AG09319 (cell line): ENCODE measurements at places on chromosomes 2 and 18.

GRCh38 chr2:113894156-113894743 is 4.4 kb downstream of the ACTR3 start:
- peak; percentile 91 for DNase-seq

DNA sequence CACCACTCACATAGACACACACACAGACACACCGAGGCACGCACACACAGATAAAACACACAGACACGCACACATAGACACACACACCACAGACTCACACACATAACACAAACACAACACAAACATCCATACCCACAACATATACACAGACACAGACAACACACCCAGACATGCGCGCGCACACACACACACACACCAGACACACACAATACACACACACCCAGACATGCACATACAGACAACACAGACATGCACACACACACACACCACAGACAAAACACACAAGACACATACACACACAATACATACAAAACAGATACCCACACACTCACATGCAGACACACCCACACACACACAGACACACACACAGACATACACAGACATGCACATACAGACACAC is 95.4 kb upstream of the SMAD7 start:
- DNase-seq, result no peak

GRCh38 chr18:43620936-43621335 is 343.6 kb upstream of the SYT4 start:
- DNase-seq, result no peak

- DNase-seq, result no peak
Measured at GRCh38 chr2:219133976-219134375, 26.6 kb downstream of the NHEJ1 start.

GRCh38 chr18:58095655-58096054 is 51.6 kb downstream of the NEDD4L start:
- DNase-seq, result no peak

- DNase-seq, result no peak
Measured at GRCh38 chr2:95273566-95274290, 521 bp upstream of the PROM2 start.

DNA sequence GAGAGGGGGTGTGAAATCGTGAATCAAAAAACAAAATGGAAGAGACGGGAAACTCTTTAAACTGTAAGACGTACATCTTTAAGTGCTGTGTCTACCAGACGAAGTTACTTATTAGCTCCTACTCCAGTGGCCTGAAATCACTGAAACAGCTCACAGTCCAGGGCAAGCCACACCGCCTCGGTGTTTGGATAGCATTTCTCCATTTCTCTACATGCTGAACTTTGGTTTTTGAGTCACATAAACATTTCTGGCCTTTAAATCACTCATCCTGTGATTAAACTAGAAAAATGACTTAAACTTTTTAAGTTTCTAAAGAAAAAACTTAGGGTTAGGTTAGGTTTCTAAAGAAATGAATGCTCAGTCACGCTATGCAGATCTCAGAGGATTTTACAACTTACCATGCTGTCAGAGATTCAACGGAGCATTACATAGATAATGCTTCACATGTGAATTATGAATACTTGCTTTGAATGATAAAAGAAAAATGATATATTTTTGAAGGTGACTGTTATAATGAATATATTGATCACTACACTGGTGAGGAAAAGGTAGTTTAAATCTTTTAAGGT is 138.4 kb downstream of the MBP start:
- no peak for DNase-seq

GRCh38 chr2:68612765-68613519 is 30.4 kb upstream of the PROKR1 start:
- no peak for DNase-seq

GRCh38 chr2:218961229-218961628 is 1.8 kb downstream of the CDK5R2 start:
- no peak for DNase-seq

DNA sequence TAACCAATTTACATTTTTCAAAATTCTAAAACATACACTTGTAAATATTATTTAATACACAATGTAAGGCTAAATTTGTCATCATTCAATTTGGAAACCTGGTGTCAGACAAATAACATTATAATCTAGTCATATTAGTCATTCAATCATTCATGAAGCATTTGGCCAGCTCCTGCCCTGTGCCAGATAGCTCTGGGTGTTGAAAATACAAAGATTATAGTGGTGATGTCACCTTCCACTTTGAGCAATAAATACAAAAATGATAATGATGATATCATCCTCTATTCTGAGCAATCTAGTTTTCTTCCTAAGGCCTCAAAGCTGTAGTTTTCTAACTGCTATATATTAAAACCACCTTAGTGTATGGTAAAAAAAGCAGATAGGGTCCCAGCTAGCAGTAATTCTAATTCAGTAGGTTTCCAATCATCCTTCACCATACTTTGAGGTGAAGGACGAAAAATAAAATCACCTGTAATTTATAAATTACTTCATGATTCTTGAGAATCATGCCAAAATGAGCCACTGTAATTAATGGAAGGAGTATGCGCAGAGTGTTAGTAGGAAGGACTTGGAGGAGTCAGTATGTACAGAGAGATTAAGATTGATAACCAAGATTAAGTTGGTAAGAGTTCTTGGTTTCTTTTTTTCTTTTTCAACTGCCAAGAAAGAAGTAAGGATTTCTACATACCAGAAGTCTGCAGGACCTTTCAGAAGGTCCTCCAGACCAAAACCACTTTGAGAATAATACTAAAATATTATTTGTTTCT is 23.2 kb downstream of the MEMO1 start:
- DNase-seq, result no peak

GRCh38 chr2:170965446-170966225 is 36.6 kb downstream of the GORASP2 start:
- no peak for DNase-seq

DNA sequence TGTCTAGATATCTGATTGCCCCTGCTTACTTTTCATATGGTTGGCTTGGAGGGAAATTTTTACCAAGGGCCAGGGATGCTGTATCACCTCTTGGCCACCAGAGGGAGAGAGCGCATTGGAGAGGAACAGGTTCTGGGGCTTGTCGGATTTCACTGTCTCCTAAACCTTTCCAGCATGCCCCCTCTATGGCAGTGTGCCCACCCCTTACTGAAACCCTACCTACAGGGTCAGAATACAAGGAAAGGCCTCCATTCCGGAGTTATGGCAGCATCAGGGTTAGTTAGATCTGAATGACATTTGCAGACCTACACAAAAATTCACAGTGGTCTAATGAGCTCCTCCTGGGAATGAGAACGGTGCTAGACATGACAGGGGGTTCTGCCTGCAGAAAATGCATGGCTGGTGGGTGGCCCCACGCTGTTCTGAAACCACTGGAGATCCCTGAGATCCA is 5.8 kb downstream of the SLC14A2 start:
- DNase-seq, result peak; percentile 4

GRCh38 chr18:28063271-28063761 is 113.6 kb downstream of the CDH2 start:
- no peak for DNase-seq

DNA sequence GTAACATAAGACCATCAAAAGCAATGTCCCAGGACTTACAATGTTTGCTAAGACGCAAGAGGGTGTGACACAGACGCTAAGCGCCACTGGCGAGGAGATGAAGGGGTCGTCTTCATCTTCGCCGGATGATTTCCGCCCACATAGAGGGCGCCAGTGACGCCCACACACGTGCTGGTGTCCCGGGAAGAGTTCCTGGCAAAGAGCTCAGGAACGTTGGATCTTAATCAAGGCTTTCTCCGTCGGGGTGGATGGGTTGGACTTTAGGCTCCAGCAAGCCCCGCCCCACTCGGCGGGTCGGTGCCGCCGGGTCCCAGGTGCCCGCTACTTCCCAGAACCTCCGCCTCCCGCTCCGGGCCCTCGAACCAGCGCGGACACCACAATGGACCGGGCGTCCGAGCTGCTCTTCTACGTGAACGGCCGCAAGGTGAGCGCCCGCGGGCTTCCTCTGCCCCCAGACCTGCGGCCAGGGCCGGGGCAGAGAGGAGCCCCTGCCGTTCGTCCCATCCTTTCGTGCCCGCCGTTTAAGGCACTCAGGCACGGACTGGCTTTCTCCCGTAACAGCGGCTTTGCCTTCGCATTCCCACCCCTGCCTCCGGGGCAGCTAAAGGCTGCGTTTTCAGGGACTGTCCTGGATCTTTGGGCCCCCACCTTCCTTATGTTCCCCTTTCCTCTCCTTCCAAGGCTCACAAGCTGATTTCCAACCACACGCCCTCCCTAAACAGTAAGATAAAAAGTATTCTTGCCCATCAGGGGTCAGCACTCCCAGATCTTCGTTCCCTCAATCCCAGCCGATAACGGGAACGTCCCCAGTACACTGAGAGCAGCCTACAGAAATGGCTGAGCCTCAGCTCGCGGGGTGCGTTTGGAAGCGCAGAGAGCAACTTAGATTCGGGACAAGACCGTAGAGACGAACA is at the start of gene AOX1:
Gene AOX1 (plus strand): TSS at position 285 of the 914 bp plus-strand sequence. CDS start 95 bp downstream, at position 380.
- no peak for DNase-seq

DNA sequence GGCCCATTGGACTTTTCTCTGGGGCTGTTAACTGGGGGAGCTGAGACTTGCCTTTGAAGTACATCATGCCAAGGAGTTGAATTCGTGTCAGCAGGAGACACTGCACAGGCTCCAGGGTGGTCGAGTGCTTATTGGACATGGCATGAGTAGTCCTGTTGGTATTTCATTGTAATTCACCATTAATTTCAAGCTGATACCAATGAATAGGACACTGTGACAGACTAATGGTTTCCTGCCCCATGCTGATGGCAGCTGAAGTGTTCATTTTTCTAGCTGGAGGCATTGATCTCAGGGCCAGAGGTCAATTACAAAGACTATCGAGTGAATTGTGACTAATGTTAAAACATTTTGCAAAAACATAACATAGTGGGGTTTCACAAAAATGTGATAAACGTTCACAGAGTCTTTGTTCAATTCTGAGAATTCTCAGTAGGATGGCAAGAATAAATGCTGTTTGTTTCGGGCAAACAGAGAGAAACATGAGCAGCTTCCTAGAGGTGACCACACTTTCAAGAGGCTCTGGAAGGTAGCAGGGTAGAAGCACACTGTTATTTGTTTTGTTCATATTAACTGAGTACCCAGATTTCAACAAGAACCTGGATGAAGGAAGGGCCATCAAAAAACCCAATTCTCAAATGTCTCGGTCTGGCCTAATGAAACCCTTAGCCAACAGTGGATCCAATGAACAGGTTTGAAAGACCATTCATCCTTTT is 90.6 kb upstream of the ARL4C start:
- DNase-seq, result no peak

DNA sequence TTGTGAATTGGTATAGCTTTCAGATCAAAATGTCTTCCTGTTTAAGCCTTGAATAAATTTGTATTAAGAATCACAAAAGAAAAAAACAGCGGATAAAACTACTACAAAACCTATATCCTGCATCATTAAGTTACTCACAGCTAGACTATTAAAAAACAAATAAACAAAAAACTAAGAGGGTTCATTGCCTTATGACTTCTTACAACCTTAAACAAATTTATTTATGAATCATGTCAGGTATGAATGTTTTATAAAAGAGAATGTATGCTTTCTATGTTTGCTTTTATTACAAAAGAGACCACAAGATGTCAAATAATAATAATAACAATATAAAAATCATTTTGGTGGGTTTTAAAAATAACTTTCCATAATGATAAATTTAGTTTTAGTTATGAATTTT is 109.6 kb downstream of the FIGN start:
- no peak for DNase-seq

DNA sequence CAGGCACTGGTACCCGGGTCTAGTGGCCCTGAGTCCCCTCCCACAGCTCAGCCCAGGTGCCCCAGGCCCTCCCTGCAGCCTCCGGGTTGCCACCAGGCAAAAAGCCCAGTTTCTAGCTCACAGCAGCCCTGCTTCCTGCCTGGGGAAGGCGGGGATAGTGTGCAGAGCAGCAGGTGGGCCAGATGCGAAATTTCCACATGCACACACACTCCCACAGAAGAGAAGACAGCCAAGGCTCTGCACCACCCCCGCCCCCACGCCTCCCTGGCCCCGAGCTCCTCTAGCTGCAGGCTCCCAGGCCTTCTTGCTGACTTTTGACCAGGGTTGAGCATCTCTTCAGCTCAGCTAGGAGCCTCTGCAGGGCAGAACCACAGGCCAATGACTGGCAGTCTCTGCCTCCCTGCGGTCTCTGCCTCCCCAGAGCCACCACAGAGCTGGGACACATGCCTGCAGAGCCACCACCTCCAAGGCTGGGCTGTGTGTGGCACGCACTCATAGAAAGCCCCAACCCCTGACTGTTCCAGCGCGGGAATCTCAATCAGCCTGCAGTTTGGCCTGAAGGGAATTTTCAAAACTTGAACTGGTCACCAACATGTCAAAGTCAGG is 7.2 kb downstream of the SLC66A2 start:
- no peak for DNase-seq

DNA sequence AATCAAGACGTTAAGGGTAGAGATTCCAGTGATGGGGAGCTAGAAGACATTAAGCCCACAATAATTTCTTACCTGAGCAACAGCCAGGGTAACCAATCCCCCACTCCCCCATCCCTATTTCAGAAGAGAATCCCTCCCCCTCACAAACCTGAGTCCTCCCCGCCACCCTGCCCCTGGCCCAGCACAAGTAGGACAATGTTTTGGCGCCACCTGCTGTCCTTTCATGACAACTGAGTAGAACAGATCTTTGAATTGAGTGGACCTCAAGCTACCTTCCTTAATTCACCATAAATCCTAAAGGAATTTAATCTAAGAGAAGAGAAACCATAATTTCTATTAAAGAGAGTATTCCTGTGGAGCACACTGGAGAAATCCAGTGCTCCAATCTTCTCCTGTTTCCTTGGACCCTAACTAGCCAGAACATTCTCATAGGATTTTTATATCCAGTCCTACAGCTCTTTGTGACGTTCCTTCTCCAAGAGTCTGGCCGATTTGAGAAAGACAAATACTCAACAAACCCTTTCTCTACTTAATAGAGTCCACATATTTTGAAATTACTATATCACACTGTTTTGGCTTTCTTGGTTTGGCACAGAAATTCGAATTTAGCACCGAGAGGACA is 41.1 kb downstream of the NHEJ1 start:
- DNase-seq, result peak; percentile 20

DNA sequence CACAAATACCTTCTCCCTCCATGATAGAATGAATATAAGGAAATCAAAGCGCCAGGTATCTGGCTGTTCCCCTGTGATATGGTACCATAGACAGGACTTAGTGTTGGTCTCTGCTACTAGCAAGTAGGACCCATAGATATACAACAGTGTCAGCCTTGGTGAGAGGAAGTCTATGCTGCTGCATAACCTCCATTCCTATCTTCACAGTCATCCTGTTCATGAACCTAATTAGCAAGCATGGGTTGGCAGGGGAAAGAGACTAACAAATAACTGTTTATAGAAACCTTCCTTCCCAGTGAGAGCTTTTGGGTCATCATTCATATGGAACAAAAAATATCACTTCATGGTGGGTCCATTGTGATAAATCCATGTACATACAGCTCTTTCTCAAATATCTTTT is 188.9 kb upstream of the FAM98A start:
- DNase-seq, result peak; percentile 11

DNA sequence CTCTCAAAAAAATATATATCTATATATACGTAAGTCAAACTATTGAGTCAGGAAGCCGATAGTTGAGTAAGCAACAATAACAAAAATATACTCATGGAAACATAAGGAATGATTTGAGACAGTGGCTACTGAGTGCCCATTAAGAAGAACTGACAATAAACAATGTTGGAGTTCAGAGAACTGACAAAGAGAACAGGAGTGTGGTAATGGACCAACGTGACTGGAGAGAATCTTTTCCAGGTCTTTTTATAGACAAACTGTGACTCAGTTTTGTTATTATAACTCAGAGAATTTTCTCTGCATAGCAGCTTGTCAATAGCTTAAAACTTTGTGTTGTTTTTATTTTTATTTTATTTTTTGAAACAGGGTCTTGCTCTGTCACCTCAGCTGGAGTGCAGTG is 4.6 kb upstream of the GALM start:
- no peak for DNase-seq
